ENCODE measurements at places on chromosomes 13 and 19.

- DNase-seq: no peak
Measured at GRCh38 chr19:50322931-50323781, 6.0 kb downstream of the KCNC3 start.

- DNase-seq: no peak
Measured at GRCh38 chr19:46744005-46744691, 1.7 kb upstream of the FKRP start.

GRCh38 chr19:56748378-56748777 lies 76.8 kb upstream of the ZNF835 start:
- DNase-seq: no peak

DNA sequence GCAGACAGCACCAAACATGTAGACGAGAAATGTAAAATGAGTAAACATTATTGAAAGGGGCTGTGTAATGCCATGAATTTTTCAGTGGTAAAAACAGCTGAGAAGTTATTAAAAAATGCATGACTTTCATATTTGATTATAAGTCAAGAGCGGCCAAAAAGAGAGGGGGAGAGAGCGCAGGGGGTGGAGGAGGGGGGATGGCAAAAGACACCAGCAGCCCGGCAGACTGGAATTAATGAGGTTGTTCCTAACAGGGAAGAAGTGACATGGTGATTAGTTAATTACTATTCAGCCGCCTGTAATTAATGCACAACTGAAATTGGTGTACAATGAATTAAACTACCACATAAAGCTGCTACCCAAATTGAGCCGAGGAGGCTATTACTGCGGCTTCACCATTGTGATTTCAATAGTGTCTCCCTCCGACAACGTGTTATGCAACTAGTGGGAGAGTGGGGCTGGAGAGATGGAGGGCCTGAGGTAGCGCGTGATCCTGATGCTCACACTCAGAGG lies 89.1 kb upstream of the VSTM2B start:
- DNase-seq: no peak

GRCh38 chr13:49343255-49343654 lies 95.5 kb downstream of the CDADC1 start:
- no peak for DNase-seq

DNA sequence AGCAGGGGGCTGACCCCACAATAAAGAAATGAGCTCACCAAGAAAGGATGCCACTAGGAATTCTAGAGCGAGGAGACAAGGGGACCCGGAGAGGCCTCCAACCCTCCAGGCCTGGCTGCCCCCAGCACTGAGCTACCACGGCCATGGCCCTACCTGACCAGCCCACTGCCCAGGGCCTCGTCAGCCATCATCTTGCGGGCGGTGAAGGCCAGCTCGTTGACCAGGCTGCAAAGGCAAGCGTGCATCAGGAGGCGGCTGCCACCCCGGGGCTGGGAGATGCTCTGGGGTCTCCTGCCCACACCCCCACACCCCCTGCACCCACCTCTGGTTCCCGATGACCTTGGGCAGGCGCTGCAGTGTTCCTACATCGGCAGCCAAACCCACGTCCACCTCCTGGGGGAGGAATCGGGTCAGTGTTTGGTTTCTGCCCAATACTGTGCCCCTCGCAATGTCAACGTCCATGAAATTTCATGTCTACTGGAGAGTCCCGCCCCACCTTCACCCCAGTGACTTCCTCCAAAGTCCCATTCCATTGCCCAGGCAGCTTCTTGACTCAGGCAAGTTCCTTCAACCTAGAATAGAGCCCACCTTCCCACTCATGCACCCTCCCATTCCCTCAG lies 3.5 kb upstream of the LGALS4 start:
- no peak for DNase-seq

DNA sequence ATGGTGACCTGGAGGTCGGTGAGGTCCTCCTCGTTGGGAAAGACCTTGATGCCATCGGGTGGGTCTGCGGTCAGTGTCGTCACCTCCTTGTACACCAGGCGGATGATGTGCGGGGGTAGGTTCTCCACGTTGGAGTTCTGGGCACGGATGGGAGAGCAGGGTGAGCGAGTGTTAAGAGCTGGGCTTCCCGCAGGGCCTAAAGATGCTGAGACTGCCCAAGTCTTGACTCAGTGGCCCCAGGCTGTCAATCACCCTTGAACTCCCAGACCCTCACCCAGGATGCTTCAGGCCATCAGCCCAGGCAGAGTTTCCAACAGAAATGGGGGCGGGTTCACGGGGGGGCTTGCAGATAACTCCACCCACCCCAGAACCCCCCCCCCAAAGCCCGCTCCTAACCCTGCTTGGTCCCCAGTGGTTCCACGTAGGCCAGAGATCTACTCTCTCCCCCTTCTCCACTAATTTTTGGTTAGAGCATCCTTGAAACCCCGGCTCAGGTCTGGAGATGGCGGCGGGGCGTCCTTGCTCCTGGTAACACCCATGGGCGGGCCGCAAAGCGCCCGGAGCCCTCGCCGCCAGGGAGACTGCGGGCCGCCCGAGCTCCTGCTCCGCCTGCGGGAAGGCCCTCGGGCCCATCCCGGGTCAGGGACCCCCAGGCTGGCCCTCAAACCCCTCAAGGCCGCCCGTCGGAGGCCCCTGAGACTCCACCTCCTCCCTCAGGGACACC lies 600 bp downstream of the UBE2S start:
- no peak for DNase-seq

DNA sequence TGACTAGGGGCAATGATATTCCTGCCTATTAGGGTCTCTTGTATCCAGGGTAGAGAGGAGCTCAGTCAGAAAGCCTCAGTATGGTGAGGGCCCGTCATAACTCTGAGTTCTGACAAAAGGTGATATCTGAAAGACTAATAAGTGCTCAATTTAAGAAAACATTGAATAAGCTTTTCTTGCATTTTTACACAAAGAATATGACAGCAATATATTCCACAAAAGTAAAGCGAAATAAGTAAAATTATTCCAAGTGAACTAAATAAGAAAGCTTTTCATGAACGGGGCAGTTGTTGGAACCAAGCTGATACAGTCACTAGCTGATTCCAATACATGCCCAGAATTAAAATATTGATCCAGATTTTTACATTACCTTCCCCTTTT lies 40.5 kb downstream of the CEACAM1 start:
- no peak for DNase-seq

- DNase-seq: no peak
Measured at GRCh38 chr13:33227927-33228647, 57.5 kb downstream of the STARD13 start.

- no peak for DNase-seq
Measured at GRCh38 chr13:38702669-38703068, 15.8 kb downstream of the FREM2 start.

DNA sequence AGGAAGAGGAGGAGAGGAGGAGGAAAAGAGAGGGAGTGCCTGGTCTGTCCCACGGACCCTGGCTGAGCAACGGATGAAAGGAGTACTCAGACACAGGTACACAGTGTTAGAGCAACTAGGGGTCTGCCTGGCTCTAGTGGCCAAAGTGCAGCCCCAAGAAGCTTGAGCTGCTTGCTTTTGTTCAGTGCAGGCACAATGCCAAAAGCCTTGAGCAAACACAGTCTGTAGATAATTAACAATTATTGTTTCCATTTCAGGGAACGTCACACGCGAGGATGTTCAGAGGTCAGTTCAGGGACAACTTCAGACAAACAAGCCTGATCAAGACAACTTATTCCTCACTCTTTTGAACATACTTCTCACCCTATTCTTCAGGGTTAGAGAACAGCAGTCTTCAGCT lies 32.2 kb upstream of the ZNF726 start:
- DNase-seq: peak; percentile 67

DNA sequence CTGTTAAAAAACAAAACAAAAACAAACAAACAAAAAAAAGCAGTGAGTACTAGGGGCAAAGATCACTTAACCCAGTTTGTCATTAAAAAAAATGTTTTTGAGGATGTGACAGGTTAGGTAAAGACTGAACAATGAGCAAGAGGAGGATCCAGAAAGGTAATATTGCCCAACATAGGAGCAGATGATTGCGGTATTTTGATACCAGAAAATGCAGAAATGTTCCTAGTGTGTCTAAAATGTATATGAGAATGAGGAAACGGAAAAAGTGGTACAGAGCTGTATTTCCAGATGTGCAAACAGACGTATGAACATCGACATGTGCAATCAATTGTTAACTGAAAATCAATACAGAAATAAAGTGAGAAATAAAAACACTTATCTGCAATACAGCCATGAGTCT lies 4.9 kb upstream of the LILRA4 start:
- no peak for DNase-seq

DNA sequence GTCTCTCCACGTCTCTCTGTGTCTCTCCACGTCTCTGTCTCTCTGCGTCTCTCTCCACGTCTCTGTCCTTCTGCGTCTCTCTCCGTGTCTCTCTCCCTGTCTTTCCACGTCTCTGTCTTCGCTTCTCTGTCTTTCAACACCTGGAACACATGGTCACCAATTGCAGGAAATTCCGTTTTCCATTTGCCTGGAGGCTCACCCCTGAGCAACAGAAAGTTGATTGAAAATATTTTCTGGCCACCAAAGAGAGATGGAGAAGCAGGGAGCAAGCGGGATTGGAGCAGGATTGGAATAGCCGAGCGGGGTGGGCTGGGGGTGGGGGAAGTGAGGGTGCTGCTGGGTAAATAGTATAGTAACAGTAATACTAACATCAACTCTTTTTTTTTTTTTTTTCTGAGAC lies 1.7 kb downstream of the KANK2 start:
- no peak for DNase-seq

- DNase-seq: no peak
Measured at GRCh38 chr19:11172576-11172975, 17.0 kb upstream of the SPC24 start.

GRCh38 chr13:100875392-100876043 lies 200.9 kb upstream of the TMTC4 start:
- no peak for DNase-seq

- DNase-seq: peak; percentile 46
Measured at GRCh38 chr13:100534147-100534843, 54.3 kb downstream of the GGACT start.

DNA sequence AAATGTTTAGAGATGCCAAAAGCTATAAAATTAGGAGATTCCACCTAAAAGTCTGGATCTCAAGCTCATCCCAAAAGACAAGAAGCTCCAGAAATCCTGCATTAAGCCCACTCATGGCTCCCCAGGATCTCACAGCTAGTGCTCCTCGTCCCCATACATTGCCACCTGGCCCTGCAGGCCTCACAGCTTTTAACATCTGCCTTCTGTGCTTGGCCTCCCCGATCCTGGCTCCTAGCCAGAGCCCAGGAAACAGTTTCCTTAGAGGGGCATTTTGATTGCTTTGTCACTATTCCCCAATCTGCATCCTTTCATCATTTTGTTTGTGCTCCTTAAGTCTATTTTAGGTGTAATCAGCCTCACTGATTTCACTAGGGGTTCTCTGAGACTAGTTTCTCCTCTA lies 14.5 kb upstream of the DCT start:
- DNase-seq: no peak

DNA sequence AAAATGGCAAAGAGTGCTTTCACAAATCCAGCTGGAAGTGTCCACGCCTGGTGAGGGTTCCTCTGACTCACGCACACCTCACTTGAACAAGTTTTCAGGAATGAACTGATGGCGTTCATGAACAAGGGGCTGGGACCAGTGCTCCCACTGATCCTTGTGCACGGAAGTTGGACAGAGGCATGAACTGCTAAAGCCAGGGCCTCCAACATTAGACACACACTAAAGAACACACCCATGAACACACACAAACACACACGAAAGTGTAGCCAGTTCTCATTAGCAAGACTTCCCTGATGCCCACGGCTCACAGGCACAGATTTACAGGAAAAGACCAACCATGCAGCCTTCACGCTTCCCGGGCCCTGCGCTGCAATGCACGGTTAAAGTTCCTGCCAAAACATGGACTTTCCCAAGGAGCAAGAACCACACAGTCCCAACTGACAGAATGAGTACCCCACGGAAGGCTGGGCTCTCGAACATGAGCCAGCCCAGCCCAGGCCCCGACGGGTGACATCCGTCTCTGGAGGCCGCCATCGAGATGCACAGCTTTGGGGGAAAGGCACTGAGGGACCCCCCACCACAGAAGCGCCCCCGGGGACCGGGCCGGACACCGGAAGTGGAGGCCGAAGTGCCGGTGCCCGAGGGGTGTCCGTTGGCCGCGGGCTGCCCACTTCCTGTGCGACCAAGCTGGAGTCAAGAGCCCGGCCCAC lies 808 bp downstream of the DNMT1 start:
- no peak for DNase-seq

GRCh38 chr19:35349614-35350521 lies 2.2 kb downstream of the FFAR1 start:
- peak; percentile 37 for DNase-seq

GRCh38 chr13:108478179-108478578 lies 151.2 kb upstream of the MYO16 start:
- DNase-seq: no peak

DNA sequence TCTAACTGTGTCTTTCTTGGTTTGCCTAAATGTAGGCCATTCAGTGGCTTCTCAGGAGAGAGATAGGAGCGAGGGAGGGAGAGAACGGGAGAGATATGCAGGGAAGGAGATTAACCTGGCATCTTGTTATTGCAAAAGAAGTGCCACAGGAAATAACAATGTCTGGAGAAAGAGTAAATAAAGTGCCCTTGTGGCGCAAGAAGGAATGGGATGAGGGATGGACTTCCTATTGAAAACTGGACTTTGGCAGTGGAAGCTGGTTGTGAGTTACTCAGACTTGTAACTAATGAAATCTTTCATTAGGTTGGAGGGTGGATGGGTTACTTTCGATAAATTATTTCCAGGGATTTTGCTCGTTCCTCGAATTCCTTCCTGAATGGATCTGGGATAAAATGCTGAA lies 136.1 kb downstream of the LACC1 start:
- no peak for DNase-seq

- DNase-seq: no peak
Measured at GRCh38 chr19:496112-496665, at the start of gene MADCAM1. Gene MADCAM1 (plus strand): TSS chr19:496486. CDS start chr19:496500, 14 bp downstream.

DNA sequence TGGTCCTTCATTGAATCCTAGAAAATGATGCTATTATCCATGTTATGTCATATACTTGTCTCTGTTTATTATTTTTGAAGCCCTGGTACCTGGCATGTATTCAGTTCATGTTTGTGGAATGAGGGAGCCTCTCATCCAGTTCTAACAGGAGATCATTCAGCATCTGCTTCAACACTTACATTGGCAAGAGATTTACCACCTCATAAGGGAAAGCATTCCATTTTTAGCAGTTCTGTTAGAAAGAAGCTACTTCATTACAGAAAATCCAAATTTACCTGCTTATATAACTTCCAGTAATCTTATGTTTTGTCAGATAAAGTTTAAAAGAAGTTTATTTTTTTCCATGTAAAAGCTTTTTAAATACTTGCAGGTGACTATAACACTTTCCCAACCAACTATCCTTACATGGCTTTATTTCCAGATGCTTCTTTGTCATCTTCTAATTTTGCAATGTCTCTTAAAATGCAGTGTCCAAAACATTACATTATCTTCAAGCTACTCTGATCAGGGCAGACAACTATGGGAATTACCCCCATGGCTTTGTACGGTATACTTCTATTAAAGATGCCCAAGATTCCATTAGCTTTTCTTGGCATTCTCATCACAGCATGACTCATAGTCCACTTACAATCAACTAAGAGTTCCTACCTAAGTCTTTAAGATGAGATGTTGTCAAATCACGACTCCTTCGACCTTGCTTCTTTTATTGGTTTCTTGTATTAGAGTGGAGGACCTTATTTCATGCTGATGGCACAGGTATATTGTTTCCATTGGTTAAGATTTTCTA lies 262.1 kb downstream of the PCDH9 start:
- no peak for DNase-seq

- no peak for DNase-seq
Measured at GRCh38 chr13:72317346-72318109, 409.9 kb downstream of the MZT1 start.

- no peak for DNase-seq
Measured at GRCh38 chr13:107043021-107043956, 475.4 kb upstream of the ARGLU1 start.
